ENCODE measurements at places on chromosomes 5 and 9. TPM values are rescaled to one million over a fixed set of nuclear protein-coding genes. Genes with fewer than 3 reads are reported as not detected.

ADGRD2 gene
- 1.2 TPM for total RNA-seq

LECT2 gene
- total RNA-seq, result not detected

SPINK5 gene
- 6.0 TPM for total RNA-seq

HMMR gene
- 37.9 TPM for total RNA-seq

UNC5A gene
- 5.3 TPM for total RNA-seq

GPX8 gene
- total RNA-seq, result 37.9 TPM

RANBP17 gene
- total RNA-seq, result 20.0 TPM

SLC34A3 gene
- not detected for total RNA-seq

PCDHGA7 gene
- total RNA-seq, result 0.83 TPM

DNA sequence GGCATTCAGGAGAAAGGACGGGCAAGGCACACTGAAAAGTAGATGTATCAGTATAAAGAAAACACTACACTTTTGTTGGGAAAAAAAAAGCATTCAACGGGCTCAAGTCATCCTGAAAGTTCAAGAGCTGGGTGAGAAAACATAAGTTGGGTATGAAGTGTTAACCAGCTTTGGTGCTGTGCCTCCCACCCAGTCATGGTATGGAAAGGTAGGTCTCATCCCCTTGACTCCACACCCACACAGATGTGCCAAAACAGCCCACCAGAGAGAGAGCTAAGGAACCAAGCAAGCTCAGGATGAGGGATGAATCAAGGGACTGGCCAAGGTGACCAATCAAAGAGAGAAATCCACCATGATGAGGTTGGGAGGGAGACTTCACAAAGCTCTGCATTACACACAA, 54.7 kb downstream of the ESM1 start:
- DNase-seq, result no peak

- DNase-seq, result peak; percentile 84
Measured at GRCh38 chr5:141182248-141182647, at the start of gene PCDHB16. TSS of gene PCDHB16 (plus strand) at chr5:141182387. CDS start at chr5:141182560, 173 bp downstream.

DNA sequence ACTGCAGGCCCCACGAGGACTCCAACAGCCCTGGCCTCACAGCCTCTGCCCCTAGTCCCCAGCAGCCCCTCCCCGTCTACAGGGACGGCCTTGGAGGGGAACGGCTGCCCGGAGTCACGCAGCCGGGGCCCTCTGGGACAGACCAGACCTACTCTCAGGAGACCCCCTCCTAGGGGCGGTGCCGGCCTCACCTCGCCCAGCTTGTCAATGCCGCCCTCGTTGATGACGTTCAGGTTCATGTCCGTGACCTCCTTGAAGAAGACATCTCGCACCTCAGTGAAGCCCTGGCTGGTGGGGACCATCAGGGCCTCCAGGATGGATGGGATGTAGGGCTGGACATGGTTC, 58.6 kb downstream of the LRSAM1 start:
- no peak for DNase-seq

DNA sequence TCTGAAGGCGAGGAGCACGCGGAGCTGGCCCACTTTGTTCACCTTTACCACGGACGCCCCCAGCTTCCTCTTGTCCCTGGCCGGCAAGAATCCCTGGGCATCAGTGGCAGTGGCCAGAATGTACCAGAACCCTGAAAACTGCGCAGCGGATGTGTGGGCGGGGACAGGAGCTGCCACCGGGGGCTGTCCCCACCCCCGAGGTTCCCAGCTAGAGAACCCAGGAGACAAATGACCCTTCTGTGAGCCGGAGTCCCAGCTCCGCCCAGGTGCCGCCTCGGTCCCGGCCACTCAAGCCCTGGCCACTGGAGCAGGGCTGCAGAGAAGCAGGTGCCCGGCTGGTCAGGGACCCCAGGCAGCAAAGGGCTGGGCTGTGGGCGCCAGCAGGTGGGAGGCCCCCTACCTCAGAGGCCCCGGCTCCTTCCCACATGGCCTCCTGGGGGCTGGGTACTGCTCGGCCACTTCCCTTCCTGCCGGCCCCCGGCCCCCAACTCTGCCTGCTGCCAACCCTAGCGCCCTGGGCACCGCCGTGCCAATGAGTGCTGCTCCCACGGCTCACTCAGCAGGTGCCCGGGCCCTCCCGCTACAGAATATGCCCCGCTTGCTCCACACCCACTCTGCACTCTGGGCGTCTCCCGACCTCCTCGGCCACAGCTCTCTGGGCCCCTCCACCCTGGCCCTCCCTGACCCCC, 713 bp downstream of the LCN10 start:
- DNase-seq, result no peak

DNA sequence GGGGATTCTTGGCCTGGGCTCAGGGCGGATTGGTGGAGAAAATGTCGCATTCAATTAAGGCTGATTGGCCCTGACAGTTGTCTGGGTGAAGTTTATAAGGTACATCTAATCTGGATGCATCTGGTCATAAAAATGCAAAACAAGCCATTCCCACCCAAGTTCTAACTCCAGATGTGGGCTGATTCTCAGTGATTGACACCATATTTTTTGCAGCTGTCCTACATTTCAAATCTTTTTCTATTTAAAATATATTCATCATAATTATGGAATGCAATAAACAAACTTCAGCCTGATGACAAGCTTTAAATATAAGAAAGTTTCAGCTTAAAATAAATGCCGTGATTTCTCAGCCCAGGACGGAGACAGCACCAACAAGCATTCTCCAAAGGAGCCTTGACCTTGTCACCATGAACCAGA, 146.4 kb upstream of the SMIM23 start:
- no peak for DNase-seq

DNA sequence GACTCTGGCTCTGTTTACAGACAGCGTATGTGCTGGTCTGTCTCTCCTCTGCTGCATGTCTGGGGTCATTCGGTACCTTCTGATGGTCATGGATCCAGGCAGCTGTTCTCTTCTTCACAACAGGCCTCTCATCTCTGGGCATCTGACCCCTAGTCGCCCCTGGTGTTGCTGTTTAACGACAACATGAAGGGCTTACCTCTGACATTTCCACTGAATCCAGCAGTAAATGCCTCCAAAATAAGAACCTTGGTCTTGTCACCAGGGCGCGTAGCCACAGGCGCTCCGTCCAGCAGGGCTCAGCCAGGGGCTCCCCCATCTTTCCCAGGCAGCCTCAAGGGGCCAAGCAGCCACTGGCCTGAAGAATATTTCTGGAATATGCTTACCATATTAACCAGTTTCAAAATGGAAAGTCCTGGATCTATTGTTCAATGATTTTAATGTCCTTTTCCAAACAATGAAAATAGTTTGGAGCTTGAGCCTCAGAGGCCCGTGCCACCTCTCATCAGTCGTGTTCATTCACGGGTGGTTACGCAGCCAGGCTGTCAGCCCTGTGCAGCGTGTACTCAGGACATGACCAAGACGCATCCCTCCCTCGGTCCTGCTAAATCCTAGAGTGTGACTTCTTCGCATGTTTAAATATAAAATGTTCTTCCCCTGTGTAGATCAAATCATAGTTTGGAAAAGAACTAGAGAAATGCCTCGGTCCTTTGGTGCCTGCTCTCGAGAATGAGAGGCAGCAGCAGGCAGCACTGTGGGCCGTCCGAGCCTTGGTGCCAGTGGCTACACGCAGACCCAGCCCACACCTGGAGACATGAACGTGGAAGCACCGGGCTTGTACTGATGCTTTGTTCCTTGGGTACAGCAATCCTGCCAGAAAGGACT, 30.1 kb upstream of the LRRC14B start:
- peak; percentile 7 for DNase-seq

DNA sequence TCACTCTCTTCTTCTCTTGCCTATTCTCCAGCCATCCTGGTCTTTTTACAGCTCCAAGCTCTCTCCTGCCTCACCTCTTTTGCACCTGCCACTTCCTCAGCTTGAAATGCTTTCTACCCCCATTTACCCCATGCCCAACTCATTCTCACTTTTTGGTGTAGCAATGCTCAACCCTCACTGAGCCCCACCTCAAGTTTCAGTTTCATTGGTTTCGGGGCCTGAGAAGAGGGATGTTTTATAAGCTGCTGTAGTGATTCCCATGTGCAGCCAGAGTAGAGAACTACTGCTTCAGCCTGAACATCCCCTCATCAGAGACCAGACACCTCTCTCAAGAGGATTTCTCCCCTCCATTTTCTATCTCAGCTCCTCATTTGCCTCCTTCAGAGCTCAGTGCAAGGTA, 45.2 kb upstream of the FYB1 start:
- DNase-seq, result no peak

DNA sequence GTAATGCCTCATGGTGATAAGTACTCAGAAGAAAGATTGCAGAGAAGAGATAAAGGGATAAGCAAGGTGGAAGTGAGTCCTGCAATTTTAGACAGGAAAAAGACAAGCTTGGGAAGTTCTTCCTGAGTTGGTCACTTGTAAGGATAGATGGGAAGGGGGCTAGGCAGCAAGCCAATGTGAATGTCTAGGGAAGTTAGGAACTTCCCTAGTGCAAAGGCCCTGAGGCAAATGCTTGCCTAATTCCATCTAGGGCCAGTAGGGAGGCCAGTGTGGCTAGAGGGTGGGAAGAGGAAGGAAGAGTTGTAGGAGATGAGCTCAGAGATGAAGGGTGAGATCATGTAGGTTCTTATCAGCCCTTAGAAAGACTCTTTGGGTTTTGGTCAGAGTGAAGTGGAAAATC, 206.6 kb downstream of the MAT2B start:
- no peak for DNase-seq

DNA sequence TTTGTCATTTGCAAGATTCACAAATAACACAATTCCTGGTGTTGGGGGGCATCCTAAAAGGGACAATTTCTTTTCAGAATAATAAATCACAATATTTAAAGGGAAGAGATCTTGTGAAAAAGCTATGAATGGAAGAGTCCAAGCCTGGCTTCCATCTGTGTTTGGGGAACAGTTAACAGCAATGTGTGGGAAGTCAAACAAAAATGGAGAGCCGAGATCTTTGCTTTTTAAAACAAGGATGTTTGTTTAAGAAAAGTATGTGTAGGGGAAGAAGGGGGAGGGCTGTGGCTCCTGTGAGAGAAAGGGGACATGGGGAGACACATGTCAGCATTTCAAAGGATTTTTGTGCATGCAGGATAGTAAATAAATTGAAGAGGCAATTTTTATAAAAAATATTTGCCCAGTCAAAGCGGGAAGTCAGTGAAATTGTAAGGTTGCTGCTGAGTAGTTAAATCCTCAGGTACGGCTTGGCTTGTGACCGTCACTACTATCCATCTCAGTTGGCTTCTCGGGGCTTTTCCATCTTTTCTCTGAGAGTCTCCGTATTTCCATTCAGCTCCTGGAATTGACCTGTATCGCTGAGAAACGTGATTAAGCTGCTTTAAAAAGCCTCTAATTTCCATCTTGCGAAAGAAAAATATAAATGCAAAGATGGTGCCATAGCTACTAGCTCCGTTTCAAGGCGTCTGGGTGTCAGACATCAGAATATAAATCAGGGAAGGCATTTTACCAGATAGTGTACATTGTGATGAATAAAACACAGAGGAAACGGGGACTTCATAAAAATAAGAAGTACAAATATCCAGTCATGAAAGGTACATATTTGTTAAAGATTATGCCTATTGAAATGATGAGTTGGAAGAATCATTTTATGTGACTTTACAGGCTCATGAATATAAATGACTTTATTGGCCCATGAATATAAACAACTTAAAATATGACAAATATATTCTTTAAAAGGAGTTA, 52.9 kb upstream of the VCAN start:
- no peak for DNase-seq

GRCh38 chr9:133621725-133622267, 12.6 kb upstream of the FAM163B start:
- no peak for DNase-seq

DNA sequence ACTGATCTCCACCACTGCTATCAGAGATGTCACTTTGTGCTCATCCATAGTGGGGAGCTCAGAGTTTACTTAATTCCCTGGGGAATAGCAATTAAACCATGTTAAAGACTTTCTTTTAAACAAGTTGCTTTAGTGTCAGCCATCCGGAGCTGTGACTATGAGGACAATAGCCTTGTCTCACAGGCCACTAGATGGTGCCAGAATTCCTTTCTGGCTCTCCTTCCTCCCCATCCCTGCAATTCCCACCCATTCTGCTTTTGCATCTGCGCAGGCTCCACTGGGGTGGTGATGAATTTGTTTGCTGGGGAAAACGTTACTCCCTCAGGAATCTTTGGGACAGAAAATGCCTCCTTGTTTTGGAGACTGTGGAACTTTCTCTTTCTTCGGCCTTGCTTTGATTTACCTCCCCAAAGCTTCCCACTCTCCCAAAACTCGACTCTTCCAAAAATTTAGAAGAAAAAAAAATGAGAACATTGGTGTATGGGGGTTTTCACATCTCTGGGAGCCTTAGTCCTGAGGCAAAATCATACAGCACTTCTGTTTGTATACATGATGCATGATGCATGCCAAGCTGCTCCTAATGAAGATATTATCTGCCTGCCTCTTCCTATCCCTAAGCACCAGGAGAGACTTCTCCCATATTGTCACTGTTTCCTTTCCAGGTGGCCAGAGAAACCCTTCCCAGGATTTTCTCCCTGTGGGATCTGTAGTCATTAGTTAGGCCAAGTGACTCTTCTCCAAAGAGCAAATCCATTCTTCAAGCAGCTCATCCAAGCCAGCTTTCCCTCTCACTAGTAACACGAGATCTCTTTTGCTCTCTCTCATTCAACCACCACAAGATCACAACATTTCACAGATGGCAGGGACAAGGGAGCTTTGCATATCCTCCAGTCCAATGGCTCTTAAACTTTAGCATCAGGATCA, 466.1 kb downstream of the TLR4 start:
- DNase-seq, result peak; percentile 74

- DNase-seq, result no peak
Measured at GRCh38 chr9:27280860-27281259, 16.1 kb downstream of the EQTN start.

- no peak for DNase-seq
Measured at GRCh38 chr5:177178733-177179304, 45.2 kb downstream of the NSD1 start.

GRCh38 chr9:127987103-127987614, 6.4 kb upstream of the EEIG1 start:
- no peak for DNase-seq

DNA sequence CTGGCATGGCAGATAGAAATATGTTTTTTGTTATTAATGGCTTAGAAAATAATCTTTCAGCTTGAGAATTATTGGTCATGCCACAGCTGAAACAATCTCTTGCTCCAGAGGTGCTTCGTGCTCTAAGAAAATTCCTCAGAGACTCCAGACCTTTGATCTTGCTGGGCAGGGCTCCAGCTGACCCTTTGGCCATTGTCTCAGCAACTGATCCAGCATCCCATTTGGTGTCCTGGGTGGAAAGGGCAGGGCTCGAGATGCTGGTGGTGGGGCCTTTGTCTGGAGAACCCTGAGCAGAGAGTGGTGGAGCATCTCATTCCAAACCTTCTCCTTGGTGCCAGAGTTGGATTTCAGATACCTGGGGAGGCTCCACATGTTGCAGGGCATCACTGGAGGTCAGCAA, 43.2 kb upstream of the PIK3R1 start:
- DNase-seq, result no peak

- no peak for DNase-seq
Measured at GRCh38 chr5:1975898-1976765, 93.4 kb upstream of the IRX4 start.

All from H9 (cell line).